ENCODE measurements at places on chromosomes 12 and 14.

DNA sequence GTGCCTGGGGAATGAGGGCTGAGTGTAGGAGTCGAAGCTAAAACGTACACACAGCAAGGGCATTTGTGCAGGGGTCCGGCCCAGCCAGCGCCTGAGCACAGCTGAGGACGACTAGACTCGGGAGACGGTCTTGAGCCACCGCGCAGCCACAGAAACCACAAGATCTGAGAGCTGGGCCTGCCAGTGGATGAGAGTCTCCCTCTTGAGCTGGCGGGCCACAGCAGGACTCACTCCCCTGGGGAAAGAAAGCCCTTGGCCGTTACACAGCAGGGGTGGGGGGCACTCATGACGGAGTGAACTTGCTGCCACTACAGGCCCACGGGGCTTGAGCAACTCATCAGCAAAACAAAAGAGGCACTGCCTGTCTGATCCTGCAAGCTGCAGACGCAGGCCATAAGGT is 23.0 kb downstream of the STX2 start:
- no peak for DNase-seq

GRCh38 chr12:5022465-5023061 is 21.1 kb upstream of the KCNA5 start:
- peak; percentile 7 for DNase-seq

- no peak for DNase-seq
Measured at GRCh38 chr12:2691345-2692071, 103.3 kb upstream of the FKBP4 start.

- DNase-seq: no peak
Measured at GRCh38 chr14:73251516-73252215, 14.4 kb downstream of the PAPLN start.

DNA sequence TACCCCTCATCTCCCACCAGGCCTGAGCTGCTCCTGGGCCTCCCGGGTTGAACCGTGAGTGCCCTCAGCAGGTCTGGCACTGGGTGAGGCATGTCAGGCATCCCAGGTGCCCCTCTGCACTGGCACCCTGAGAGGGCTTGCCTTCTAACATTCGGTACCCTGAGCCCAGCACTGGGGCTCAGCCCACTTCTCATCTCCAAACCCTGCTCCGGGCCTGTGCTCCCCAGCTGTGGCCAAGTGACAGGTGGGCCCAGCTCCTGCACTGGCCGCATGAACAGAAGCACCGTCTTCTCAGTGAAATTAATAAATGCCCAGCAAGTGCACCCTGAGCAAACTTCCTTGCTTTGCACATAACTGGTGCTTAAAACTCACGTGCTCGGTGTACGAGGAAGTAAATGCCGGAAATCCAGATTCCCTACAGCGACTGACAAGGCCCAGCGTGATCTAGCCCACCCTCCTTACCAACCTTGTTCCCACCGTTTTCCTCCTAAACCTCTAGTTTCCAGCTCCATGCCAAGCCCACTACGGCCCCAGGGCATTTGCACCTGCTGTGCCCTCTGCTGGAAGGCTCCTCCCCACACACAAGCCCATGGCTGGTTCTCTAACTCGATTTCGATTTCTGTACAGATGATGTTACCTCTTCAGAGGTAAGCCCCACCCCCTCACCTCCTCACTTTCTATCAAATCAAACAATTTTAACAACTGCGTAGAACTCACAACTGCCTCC is 115.2 kb upstream of the NCOR2 start:
- no peak for DNase-seq

DNA sequence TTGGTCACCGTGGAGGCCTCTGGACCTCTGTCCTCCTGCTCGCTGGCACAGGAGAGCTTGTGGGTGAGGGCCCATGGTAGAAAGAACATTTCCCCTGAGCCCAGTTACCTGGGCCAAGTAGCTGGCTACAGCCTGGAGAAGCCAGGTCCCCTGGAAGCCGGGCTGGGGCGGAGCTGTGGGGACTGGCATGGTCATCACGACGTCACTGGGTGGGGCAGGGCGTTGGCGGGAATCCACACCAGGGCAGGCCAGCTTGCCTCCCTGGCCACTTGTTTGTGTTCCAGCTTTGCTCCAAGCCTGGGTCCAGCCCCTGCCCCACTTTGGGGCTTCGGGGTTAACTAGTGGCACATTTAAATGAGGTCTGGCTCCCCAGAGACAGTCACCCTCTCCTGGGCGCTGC is 35.0 kb upstream of the SLC24A4 start:
- DNase-seq: no peak

DNA sequence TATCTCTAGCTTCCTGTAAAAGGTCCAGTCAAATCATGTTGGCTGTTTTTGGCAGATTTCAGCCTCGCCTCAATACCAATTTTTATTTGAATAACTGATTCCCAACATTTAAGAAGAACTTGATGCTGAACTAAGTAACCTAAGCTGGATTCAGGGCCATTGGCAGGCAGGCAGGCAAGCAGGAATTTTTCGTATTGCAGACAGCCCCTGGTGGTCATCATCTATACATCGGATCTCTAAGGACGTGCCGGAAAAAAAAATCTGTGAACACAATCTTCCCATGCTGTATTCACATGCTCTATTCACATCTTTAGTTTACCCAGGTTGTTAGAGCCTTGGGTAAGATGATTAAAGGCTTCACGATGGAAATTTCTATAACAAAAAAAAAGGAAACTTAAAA is 7.0 kb downstream of the VCPKMT start:
- DNase-seq: no peak

GRCh38 chr12:12467688-12468261 is 94.9 kb downstream of the DUSP16 start:
- DNase-seq: no peak

- no peak for DNase-seq
Measured at GRCh38 chr14:75961662-75962061, 20.1 kb downstream of the TGFB3 start.

Measured in HT1080 (cell line).